Activated CD4-positive, alpha-beta T cell treated with anti-CD3 and anti-CD28 coated beads, Interleukin-2, amount 10 ng/mL, durations not matched to agents 7 days and 5 days (primary cell): ENCODE measurements at places on chromosomes 11 and 22. TPM values are rescaled to one million over a fixed set of nuclear protein-coding genes. Genes with fewer than 3 reads are reported as not detected.

DNA sequence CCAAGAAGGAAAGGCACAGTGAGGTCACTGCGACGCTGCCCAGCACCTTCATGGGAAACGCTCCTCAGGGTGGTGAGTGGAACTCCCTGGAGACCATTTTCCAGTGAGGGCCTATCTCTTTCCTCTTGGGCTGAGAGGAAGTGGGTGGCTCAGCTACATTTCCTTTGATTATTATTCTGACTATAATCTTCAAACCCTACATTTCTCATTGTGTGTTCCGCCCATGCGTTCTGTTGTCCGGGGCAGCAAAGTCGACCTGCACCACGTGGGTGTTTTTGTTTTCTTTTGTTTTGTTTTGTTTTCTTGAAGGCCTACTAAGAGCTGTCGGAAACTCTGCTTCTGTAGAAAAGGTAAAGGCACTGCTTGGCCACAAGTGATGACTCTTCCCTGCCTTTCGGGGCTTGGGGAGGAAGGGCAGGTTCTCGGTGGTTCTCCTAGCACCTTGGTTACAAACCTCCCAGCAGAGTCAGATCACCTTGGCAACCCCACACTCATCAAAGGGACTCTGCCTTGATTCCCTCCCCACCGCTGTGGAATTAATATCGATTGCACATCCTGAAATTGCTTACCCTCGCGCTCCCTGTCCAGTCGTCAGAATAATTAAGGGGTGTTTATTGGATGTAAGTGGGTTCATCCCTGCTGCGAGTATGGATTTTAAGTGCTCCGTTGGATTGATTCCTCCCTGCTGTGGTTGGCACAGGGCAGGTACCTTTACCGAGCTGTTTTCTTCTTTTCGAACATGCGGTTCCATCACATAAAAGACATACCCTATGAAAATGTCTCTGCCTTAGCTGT lies 7.3 kb downstream of the PARVB start:
- no peak for DNase-seq
- H3K4me3 ChIP-seq = peak overlapping the region; percentile 15
- H3K27ac ChIP-seq = peak overlapping the region; percentile 60
- H3K36me3 ChIP-seq = no peaks in the 10 kb centered on the region
- H3K4me1 ChIP-seq = peaks cover 32% of the 10 kb centered on the region
- no peaks in the 10 kb centered on the region for H3K27me3 ChIP-seq

DNA sequence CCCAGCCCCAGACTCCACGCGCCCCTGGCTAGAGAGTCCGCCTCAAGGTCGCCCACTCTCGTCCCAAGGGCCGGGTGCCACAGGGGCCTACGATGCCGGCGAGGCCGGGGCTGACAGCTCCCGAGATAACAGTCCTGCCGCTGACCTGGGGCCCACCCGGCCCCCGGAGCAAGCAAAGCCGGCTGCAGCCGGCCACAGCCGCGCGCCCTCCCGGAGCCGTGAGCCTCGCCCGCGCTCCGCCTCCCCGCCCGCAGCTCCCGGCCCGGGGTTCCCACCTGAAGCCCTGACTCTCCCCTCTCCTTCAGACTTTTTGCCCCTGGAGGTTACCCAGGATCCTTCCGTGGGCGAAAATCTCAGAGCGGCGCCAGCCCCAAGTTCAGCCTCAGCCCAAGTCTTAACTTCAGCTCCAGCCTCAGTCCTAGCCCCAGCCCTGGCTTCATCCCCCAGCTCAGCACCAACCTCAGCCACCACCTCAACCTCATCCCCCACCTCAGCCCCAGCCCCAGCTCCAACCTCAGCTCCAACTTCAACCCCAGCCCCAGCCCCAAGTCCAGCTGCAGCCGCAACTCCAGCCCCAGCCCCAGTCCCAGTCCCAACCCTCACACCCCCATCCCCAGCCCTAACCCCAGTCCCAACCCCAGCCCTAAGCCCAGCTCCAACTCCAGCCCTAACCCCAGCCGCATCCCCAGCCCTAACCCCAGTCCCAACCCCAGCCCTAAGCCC lies 1.7 kb downstream of the KLHDC7B start:
- H3K4me3 ChIP-seq = peak overlapping the region; percentile 67
- peaks cover 48% of the 10 kb centered on the region for H3K4me1 ChIP-seq
- no peaks in the 10 kb centered on the region for H3K27me3 ChIP-seq
- H3K36me3 ChIP-seq = peaks cover 9% of the 10 kb centered on the region

- no peaks in the 10 kb centered on the region for H3K27me3 ChIP-seq
- no peak overlapping the region for H3K4me3 ChIP-seq
- H3K27ac ChIP-seq = no peak overlapping the region
- no peaks in the 10 kb centered on the region for H3K36me3 ChIP-seq
- no peaks in the 10 kb centered on the region for H3K4me1 ChIP-seq
- no peak for DNase-seq
These were observed 60.5 kb upstream of the KCNQ1OT1 start for GRCh38 chr11:2760196-2760871.

- no peak overlapping the region for H3K27ac ChIP-seq
- no peak for DNase-seq
- peaks cover 15% of the 10 kb centered on the region for H3K4me1 ChIP-seq
- H3K4me3 ChIP-seq = no peak overlapping the region
- no peaks in the 10 kb centered on the region for H3K27me3 ChIP-seq
These were observed 43.5 kb downstream of the GNB1L start for GRCh38 chr22:19811211-19811621.

DNA sequence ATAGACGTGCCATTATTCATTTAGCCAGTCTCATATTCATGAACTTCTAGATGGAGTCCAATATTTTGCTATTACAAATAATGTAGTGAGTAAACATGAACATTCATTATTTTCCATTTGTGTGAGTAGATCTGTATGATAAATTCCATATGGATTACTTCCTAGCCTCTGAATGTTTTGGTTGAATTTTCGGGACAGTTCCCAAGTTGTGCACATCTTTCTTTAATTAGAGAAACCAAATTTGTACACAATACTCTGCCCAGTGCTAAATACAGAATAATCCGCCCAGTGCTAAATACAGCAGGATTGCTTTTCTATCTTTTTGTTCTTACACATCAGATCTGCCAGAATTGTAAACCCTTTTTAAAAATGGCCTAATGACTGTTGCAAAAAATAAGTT lies 17.1 kb upstream of the APLP2 start:
- no peak for DNase-seq
- H3K27me3 ChIP-seq = peaks cover 20% of the 10 kb centered on the region
- no peak overlapping the region for H3K27ac ChIP-seq
- H3K36me3 ChIP-seq = no peaks in the 10 kb centered on the region
- H3K4me3 ChIP-seq = no peak overlapping the region

DNA sequence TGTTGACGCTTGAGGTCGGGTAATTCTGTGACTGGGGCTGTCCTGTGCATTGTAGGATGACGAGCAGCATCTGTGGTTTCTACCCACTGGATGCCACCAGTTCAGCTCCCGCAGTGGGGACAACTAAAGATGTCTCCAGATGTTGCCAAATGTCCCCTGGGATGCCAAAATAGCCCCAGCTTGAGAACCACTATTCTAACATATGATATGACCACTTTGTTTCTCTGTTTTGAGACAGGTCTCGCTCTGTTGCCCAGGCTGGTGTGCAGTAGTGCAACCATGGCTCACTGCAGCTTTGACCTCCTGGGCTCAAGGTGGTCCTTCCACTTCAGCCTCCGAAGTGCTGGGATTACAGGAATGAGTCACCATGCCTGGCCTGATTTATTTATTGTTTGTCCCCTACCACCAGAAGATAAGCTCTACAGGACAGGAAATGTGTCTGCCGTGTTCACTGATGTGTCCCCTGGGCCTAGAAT lies 4.4 kb upstream of the MEN1 start:
- no peak overlapping the region for H3K27ac ChIP-seq
- H3K27me3 ChIP-seq = no peaks in the 10 kb centered on the region
- no peak for DNase-seq
- H3K36me3 ChIP-seq = no peaks in the 10 kb centered on the region
- H3K4me1 ChIP-seq = peaks cover 11% of the 10 kb centered on the region

Gene OVOL1
- not detected for total RNA-seq

Gene SCN4B
- 0.10 TPM for total RNA-seq

DNA sequence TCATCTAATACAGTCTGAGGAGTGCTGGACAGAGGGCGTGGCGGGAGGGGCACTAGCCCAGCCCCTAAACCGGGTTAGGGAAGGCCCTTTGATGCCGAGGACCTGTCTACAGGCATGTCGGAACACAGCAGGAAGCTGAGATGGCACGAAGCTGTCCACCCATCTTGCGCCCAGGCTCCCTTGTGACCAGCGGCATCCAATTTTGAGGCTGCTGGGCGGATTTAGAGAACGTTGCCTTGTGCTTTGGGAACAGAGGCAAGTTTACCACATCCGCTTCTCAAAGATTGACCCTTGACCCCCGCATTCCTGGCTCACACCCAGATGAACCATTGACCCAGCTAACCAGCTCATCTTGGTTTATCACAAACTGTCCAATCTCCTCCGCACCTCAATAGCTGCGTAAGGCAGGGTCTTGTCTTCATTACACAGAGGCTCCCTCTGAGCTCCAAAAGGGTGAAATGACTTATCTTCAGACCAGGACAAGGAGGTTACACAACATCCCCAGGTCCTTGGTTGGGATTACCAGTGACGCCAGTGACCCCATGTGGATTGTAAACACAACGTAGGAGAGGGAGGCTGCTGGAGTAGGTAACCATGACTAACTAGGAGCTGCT lies 4.5 kb downstream of the FAM83F start:
- H3K4me1 ChIP-seq = peaks cover 2% of the 10 kb centered on the region
- no peak overlapping the region for H3K27ac ChIP-seq
- H3K36me3 ChIP-seq = no peaks in the 10 kb centered on the region

Gene DBX1
- total RNA-seq = not detected

Gene HSPB2
- not detected for total RNA-seq

- peak; percentile 59 for DNase-seq
- peaks cover 21% of the 10 kb centered on the region for H3K4me1 ChIP-seq
- H3K4me3 ChIP-seq = peak overlapping the region; percentile 26
- H3K27ac ChIP-seq = peak overlapping the region; percentile 79
These were observed 77.9 kb upstream of the TIMP3 start for GRCh38 chr22:32723643-32724042.
